ENCODE measurements at places on chromosomes 3 and 15.
A peak's percentile ranks its signal among the peaks of the same experiment; 100 is the strongest.

GRCh38 chr3:152222327-152222726 lies 46.4 kb upstream of the MBNL1 start:
- no peak for DNase-seq

DNA sequence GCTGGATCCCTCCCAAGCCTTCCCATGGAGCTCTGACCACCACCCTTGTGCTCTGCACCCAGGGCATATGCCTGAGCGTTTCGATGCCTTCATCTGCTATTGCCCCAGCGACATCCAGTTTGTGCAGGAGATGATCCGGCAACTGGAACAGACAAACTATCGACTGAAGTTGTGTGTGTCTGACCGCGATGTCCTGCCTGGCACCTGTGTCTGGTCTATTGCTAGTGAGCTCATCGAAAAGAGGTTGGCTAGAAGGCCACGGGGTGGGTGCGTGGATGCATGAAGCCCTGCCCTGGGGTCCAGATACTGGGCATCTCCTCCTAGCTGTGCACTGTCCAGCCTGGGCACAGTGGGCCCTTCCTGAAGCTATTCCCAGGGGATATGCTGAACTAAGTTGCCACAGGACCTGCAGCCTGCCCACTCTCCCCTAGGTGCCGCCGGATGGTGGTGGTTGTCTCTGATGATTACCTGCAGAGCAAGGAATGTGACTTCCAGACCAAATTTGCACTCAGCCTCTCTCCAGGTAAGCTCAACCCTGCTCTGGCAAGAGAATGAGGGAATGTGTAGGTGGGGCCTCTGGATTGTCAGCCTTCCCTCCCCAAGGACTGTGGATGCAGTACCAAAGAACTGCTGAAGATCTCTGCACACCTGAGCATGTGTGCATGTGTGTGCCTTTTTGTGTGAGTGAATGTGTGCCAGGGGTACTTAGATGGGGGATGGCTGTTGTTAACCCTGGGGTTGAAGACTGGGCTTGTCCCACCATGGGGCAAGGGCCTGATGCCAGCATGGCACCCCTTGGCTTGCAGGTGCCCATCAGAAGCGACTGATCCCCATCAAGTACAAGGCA lies 2.1 kb downstream of the MYD88 start:
- DNase-seq = no peak

DNA sequence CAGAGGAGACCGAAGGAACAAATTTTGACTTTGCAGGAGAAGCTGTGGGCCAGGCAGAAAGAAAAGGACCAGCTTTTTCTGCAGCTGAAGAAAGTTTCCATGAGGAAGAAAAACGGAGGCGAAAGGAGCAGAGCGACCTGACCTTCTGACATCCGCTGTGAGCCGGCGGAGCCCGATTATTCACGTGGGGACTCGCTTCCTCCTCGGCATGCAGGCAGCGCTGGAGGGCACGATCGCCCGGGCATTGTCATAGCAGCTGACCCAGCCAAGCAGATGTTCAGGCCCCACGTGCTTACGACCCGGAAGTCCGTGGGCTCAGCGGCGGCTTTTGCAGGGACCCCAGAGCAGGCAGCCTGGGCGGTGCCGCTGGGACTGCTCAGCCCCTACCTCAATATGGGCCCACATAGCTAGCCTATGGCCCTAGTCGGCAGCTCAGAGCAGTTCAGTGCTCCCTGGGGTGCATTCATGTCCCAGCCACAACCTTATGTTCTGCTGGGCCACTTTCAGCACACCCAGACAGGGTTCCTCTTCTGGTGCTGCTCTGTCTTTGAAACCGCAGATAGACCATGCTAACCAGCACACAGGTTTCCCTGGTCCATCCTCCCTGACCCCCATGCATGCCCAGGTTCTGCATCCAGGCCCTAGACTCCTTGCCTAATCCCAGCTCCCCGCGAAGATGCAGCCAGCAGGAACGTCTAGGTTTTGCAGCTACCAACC lies 10.5 kb upstream of the EIF4A2 start:
- DNase-seq = peak; percentile 41

DNA sequence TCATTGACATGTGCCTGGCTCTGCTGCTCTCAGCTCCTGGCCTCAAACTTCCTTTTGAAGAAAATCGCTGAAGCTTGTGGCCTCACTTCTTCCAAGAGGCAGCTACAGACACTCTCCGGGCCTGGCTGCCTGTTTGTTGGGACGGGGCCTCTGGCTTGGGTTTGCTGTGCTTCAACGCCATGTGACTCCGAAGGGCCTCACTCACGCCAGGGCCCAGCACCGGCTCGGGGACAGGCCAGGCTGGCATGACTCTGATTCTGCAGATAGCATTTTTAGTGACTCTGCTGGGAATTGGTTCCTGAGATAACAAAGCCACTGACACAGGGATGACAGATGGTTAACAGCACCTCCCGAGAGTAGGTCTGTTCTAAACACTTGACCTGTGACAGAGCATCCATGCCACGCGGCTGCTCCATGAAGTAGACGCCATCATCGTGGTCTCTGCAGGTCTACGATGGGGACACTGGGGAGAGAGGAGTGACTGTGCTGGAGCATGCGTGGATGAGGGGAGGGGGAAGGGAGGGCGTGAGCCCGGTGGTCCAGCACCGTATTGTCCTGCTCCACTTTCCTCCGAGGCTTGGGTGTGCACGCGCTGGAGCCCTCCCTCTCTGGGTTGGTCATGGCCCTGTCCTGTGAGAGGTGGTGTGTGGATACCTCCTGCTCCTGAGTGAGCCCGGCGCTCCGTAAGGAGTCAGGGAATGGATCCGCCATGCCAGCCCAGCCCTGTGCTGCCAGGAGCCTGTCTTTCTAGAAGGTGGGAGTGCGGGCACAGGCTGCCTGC lies 133.6 kb downstream of the TJP1 start:
- DNase-seq = no peak

DNA sequence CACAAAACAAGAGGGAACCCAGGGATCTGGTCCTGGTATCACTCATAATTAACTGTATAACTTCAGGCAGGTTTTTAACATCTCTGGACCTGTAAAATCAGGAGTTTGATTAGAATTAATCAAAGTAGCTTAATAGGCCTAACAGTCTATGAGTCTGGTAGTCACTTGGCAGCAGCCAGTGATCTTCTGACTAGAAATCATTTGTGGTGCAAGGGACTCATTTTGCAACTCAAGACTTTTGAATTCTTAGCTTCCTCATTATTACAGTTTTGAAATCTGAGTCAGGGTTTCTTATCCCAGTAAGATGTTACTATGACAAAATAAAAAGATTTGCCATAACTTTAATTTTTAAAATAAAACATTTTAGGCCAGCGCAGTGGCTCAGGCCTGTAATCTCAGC lies 70.8 kb downstream of the TMCC1 start:
- DNase-seq = no peak

- no peak for DNase-seq
Measured at GRCh38 chr3:57048728-57049127, 11.7 kb upstream of the SPATA12 start.

DNA sequence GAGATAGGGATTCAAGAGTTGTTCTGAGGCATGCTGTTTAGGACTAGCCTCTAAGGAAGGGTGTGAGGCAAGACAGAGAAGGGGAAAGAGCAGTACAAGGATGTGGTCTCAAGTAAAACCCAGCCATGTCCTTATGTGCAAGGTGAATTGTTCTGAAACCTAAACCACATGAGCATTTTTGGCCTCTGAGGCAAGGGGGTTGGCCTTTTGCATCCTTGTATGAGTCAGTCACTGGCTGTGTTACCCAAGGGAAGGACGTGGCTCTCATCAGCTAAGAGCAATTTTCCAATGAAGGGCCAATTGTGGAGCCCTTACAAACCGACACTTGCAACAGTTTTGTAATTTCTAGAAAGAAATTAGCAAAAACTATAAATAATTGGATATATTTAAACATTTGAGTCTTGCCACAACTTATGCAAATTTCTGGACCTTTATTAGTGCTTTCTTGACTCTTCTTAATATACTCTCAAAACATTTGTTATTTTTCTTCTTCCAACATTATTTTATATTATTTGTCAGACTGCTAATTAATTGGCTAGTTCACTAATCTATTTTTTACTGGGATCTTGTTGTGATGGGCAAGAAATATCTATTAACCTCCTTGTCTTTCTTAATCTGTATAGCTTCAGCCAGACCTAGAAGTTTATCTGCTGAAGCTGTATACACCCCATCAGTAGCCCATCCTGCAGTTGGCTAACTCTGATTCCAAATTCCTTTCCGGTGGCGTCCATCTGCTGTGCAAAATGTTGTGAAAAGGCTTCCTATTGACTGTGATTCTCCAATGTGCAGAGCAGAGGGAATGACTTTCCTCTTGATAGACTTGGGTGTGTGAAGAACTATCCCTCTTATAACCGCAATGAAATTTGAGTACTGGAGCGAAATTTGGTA lies 97.7 kb upstream of the P2RY1 start:
- no peak for DNase-seq

DNA sequence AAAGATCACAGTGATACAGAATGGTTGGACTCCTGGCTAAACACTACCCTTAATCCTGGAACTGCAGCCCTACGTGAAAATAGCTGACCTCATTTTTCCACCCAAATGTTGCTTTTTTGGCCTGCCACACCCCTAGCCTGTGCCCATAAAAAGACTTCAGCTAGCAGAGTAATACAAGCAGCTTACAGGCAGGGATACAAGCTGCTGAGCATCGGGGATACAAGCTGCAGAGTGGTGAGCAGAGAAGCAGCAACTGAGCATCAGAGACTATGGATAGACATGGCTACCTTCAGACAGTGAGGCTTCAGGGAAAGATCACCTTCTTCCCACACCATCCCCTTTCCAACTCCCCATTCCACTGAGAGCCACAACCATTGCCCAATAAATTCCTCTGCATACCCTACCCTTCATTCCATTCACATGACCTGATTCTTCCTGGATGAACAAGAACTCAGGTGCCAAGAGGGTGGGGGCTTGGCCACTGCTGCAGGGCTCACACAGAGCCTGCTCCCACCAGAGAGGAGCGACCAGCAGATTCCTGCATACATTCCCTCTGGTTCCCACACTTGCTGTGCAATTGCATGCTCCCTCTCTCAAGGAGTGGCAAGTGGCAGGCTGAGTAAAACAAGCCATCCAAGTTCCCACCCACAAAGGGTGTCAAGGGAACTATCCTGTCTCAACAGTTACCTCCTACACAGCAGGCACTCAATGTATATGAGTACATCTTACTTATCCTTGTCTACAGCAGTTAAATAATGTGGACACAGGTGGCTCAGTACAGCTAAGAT lies 217.5 kb downstream of the ALCAM start:
- DNase-seq = no peak

- no peak for DNase-seq
Measured at GRCh38 chr15:77839456-77839855, 206.7 kb upstream of the LINGO1 start.

- DNase-seq = no peak
Measured at GRCh38 chr3:169695031-169695430, 31.5 kb upstream of the MECOM start.

DNA sequence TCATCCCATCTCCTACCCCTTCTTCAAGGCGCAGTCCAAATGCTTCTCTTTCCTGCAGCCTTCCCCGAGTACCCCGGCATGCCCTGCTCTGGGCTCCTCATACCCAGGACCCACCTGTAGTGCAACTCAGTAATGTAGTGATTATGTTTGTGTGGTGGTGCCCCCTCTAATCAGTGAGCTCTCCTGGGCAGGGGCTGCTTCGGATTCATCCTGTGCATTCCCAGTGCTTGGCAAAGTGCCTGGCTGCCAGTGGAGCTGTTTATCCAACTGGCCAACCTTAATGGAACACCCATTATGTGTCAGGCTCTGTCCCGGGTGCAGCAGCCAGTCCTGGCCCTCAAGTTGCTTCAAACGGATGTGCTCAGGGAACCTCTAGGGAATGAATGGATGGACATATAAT lies 174.4 kb upstream of the LINGO1 start:
- DNase-seq = no peak

- no peak for DNase-seq
Measured at GRCh38 chr3:189664311-189664710, 33.1 kb downstream of the TP63 start.

GRCh38 chr15:47755941-47756340 lies 38.6 kb downstream of the SEMA6D start:
- DNase-seq = no peak

DNA sequence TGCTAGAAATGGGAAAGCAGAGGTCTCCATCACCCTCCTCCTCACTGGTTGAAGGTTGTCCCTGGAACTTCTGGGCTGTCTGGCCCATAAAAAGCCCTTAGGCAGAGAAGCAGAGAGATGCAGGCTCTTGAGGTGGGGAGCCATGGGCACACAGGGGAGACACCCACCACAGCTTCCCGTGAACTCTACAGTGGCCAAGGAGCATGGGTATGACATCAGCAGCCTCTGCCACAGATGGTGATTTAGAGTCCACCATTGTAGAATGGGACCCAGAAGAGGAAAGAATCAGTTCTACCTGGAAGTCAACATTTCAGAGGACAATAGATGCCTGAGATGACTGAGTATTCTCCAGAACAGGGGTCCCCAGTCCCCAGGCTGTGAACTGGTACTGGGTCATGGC lies 105.6 kb upstream of the LRRN1 start:
- DNase-seq = no peak

- DNase-seq = no peak
Measured at GRCh38 chr3:102259663-102260062, 175.2 kb upstream of the ZPLD1 start.

All from stimulated activated CD8-positive, alpha-beta memory T cell treated with anti-CD3 and anti-CD28 coated beads, Interleukin-2, amount 100 ng/mL, for 1 hour (primary cell).